ENCODE measurements at places on chromosomes 16 and 17. TPM values are rescaled to one million over a fixed set of nuclear protein-coding genes. Genes with fewer than 3 reads are reported as not detected.

Gene PRAC1
- total RNA-seq: not detected

Gene OTOP2
- not detected for total RNA-seq

Gene ADAD2
- not detected for total RNA-seq

Gene PRR35
- total RNA-seq: not detected

Gene CMC2
- total RNA-seq: 102 TPM

Gene ABCA6
- 34.5 TPM for total RNA-seq

Gene YBX2
- total RNA-seq: 0.44 TPM

Gene CCL8
- not detected for total RNA-seq

Gene USP43
- total RNA-seq: 3.2 TPM

Gene NDRG4
- total RNA-seq: not detected

Gene SSTR5
- not detected for total RNA-seq

Gene MYH8
- total RNA-seq: not detected

Gene CFAP97D1
- not detected for total RNA-seq

Gene TPSG1
- not detected for total RNA-seq

Gene SLFN14
- not detected for total RNA-seq

Gene TPSAB1
- total RNA-seq: not detected

Gene GUCY2D
- total RNA-seq: not detected

Gene GALR2
- total RNA-seq: not detected

Gene SMIM36
- not detected for total RNA-seq

Gene TBC1D3C
- 3.4 TPM for total RNA-seq

Gene ENPP7
- total RNA-seq: not detected

Gene TMED6
- 1.2 TPM for total RNA-seq

Gene KRTAP4-9
- total RNA-seq: not detected

Gene TBC1D3K
- total RNA-seq: not detected

Gene FDXR
- 29.7 TPM for total RNA-seq

Gene CHMP6
- 19.5 TPM for total RNA-seq

Gene IGSF6
- total RNA-seq: not detected

Gene OR1F1
- total RNA-seq: not detected

Gene GDPD3
- total RNA-seq: 1.5 TPM

Gene TEX14
- total RNA-seq: not detected

Gene NPIPB4
- total RNA-seq: 197 TPM

Gene KIF2B
- total RNA-seq: not detected

Gene PIK3R6
- total RNA-seq: not detected

Gene UNC13D
- total RNA-seq: 7.6 TPM

Gene PRDM7
- total RNA-seq: not detected

Gene ESRP2
- total RNA-seq: 48.8 TPM

Gene HOXB7
- not detected for total RNA-seq

Gene RAB11FIP4
- total RNA-seq: 2.8 TPM

Gene CDH15
- total RNA-seq: not detected
